ENCODE measurements at places on chromosomes 4 and X.

DNA sequence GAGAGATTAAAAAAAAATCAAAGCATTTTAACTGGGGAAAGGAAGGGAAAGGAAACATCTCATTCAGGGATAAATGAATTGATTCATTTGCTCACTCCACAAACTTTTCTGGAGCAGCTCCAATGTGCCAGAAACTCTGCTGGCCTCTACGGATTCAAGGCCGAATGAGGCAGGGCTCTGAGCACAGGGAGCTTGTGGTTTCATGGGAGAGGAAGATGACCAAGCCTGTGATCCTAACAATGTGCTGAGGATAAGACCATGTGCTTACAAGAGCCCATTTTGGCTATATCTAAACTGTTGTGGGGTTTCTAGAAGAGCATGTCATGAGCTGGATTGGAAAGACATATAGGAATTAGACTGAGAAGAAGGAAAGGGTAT lies 137.5 kb downstream of the ZNF674 start:
- no peak for DNase-seq

GRCh38 chr4:73538162-73538561 lies 56.6 kb downstream of the AFM start:
- no peak for DNase-seq

GRCh38 chr4:24686866-24687692 lies 102.7 kb upstream of the DHX15 start:
- DNase-seq, result peak; percentile 39

GRCh38 chr4:76426272-76426671 lies 5.3 kb upstream of the CCDC158 start:
- DNase-seq, result no peak

- DNase-seq, result peak; percentile 16
Observed at GRCh38 chr4:498328-498904, 540 bp downstream of the ZNF721 start.

GRCh38 chr4:22686141-22686540 lies 6.6 kb upstream of the GBA3 start:
- DNase-seq, result no peak

DNA sequence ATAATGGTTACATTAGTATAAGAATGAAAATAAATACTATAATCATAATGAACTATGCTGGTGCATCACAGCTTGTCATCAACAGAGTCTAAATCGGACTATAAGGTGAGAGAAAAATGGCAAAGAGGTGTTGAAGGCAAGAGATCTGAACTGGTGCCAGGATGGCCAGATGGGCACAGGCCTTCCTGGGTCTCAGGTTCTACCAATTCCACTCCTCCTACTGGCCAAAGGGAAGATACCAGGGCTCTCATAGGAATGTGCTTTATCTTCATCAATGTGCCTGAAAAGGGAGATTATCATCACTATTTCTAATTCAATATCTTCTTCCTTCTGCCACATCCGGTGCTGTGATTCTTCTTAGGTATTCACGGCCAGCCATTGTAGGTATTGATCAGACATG lies 107.6 kb downstream of the GASK1B start:
- DNase-seq, result no peak

GRCh38 chr4:140937866-140938265 lies 181.7 kb upstream of the TBC1D9 start:
- DNase-seq, result peak; percentile 72

Measured in foreskin fibroblast (primary cell).